ENCODE measurements at places on chromosomes 6 and 20.

DNA sequence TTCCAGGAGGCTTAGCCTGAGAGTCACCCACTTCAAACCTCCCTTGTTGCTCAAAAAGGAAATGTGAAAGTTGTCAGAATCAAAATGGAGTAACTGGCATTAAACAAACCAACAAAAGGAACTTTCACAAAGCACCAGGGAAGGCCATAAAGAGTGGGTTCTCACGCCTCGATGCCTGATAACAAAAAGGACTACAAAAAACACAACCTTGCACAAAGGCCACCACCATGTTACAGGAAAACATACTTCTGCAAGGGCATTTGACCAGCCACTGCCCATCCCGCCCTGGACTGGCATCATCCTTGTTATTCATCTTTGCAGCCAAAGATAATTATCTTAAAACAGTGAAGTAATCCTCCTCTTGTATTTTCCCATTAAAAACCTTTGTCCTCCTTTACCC is 34.8 kb downstream of the RNASET2 start:
- DNase-seq = no peak

GRCh38 chr20:16178546-16179135 is 394.6 kb downstream of the KIF16B start:
- DNase-seq = peak; percentile 32

GRCh38 chr20:61119794-61120410 is 132.2 kb upstream of the CDH4 start:
- DNase-seq = no peak

DNA sequence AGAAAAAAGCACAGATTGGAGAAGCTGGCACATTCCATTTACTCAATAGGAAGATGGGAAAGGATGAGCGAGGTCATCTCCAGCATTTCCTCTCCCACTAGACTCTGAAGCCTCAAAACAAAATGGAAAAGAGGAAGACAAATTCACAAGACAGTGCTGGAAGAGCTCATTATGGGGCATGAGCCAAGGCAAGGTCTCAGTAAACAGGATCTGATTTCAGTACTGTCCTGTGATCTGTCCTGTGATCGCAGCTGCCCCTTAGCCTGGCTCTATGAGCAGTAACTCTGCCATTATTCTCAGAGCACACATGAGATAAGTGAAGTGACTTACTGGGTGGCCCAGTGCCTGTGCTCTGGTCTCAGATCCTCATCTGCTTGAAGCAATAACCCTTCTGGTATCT is 68.1 kb upstream of the SLC4A11 start:
- DNase-seq = no peak

- no peak for DNase-seq
These were observed 29.8 kb upstream of the TCP11 start for GRCh38 chr6:35170891-35171290.

DNA sequence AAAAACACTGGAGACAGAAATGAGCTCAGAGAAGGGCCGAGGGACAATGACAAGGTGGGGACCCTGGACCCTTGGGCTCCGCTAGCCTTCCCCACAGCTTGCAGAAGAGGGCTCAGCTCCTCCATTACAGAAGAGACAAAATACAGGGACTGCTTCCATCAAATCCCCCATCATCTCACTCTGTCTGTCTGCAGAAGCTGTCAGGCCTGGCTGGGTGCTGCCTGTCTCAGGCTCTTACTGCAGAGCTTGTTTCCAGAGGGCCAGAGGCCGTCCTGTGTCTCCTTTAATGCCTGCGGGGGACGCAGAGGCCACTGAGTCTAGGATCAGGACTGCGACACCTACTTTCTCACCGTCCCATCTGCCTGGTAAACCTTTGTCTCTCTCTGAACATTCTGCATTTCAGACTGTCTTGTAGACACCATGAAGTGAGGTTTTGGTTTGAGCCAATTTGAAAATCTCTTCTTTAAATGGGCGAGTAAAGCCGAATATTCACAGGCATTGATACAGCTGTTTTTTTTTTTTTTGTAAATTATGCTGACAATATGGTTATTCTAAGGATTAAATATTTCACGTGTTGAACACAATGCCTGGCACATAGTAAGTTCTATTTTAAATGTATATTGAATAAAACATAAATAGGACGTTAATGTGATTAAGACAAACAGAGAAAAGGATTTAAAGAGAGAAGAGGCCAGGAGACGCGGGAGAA is 28.3 kb downstream of the RNASET2 start:
- no peak for DNase-seq

- no peak for DNase-seq
These were observed 6.4 kb downstream of the TP53INP2 start for GRCh38 chr20:34710568-34710839.

DNA sequence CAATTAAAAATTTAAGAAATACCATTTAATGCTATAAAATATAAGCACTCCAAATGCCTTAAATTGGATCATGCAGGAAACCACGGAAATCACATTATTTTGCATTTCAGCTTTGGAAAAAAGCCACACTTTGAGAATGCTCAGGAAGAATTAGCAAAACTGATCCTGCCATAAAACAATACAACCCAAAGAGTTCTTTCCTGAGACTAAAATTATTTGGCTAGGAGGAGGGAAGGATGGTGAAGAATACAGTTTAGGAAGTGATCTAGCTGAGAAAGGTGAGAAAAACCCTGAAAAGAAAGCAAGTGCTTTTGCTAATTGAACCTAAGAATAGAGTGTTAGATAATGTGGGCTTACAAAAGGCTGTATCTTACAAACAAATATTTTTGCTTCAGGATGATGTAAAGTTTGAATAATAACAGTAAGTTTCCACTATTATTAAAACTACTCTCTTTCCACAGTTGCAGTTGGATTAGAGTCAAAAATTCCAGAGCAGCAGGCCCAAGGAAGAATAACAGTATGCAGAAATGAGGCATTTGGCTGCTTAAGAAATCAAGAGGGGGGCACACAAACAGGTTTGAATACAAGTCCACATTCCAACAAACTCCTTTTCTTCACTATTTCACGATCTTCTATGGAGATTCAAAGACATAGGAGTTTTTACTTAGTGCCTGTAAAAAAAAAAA is 565.4 kb downstream of the RFPL4B start:
- DNase-seq = no peak

- no peak for DNase-seq
These were observed 11.0 kb upstream of the RAD21L1 start for GRCh38 chr20:1214838-1215261.

GRCh38 chr20:8530022-8530421 is 398.0 kb downstream of the PLCB1 start:
- DNase-seq = no peak

- no peak for DNase-seq
These were observed 171.4 kb upstream of the PRSS16 start for GRCh38 chr6:27076116-27076515.

DNA sequence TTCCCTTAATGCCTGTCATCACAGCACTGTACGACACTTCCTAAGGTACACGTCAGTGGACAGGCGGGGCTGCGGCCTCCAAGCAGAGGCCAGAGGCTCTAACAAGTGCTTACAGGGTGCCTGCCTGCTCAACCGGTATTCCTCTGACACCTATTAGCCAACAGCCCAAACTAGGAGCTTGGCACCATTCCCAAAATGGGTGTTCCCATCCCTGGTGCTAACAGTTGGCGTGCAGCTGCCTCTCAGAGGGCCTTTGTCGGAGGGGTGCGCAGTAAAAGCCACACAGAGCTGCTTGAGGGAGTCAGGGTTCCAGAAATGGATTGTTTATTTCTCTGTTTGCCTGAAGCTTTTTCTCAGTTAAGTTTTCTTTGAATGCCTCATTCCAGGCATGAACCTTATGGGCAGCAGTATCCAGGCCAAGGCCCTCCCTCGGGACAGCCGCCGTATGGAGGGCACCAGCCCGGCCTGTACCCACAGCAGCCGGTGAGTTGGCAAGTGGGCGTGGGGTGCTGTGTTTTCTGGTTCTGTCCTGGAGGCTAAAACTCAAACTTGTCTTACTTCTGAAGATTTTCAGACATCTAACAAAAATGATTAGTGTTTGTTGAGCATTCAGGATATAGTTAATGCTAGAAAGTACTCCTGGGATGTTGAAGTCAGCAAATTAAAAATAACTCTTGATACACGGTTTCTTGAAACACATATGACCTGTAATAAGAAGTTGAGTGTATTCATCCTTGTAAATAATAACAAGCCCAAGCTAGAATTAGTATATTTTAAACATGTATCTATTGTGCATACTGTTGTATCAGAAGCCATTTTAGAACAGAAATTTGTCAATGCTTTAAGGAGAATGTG is 124.7 kb downstream of the TMEM242 start:
- DNase-seq = peak; percentile 84

GRCh38 chr20:44720621-44720996 is 5.4 kb downstream of the CCN5 start:
- peak; percentile 92 for DNase-seq

DNA sequence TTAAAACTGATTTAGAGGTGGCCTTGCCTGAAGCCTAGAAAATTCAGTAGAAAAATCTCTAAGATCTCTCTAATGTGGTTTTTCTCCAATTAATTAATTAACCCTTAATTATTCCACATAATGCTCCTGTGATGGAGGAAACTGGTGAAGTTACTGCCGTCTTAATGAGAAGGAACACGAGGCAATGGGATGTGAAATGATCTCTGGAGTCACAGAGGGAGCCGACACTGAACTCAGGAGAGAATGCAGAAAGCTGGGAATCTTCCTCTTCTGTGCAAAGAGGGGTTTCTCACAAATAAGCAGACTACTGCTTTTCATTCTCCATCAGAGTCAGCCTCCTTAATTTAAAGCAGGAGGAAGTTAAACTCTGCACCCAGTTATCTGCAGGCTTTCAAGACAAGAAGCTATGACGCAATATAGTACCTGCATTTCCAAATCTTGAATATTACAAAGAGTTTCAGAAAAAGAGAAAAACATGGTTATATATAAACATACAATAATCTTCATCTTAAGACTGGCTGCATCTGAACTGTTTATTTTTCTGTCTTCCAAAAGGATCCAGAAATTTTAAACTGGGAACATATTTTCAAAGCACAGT is 18.1 kb upstream of the SNRPB2 start:
- DNase-seq = no peak

- DNase-seq = no peak
These were observed 27.3 kb downstream of the RIN2 start for GRCh38 chr20:19785173-19785982.
